IMR-90 (cell line): ENCODE measurements at places on chromosomes 1 and 21.

GRCh38 chr1:158521666-158522058 lies 32.5 kb downstream of the OR6Y1 start:
- DNase-seq: no peak

DNA sequence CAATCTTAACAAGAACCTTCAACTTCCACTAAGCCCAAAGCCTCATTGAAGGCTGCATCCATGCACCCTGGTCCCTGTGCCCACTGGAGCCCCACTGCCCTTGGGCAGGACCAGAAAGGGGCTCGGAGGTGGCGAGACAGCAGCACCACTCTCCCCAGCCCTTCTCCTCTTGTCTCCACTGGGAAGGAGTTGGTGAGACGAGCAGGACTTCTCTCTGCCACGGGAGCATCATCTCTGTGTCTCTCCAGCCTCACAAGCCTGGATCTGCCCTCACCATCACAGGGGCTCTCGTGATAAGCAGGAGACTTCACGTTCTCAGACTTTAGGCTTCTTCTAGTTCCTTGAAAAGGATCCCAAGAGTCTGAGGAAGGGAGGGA lies 7.2 kb upstream of the ETV3L start:
- no peak for DNase-seq

DNA sequence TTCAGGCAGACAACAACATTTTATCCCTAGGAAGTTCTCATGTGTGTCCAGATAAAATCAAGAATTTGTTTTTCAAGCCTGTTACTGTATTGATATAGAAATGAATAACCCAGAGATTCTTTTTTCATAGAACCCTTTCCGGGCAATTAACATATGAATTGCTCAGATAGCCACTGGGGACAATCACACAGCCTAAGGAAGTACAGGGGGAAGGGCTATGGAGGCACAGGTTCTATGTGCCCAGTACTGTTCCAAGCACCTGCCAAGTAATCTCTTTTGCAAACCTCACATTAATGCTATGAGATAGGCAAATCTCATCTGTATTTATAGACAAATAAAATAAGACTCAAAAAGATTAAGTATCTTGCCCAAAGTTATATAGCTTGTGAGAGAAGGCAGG lies 84.9 kb downstream of the NTNG1 start:
- no peak for DNase-seq

- peak; percentile 88 for DNase-seq
These were observed 5.3 kb upstream of the SRP9 start for GRCh38 chr1:225772323-225772768.

DNA sequence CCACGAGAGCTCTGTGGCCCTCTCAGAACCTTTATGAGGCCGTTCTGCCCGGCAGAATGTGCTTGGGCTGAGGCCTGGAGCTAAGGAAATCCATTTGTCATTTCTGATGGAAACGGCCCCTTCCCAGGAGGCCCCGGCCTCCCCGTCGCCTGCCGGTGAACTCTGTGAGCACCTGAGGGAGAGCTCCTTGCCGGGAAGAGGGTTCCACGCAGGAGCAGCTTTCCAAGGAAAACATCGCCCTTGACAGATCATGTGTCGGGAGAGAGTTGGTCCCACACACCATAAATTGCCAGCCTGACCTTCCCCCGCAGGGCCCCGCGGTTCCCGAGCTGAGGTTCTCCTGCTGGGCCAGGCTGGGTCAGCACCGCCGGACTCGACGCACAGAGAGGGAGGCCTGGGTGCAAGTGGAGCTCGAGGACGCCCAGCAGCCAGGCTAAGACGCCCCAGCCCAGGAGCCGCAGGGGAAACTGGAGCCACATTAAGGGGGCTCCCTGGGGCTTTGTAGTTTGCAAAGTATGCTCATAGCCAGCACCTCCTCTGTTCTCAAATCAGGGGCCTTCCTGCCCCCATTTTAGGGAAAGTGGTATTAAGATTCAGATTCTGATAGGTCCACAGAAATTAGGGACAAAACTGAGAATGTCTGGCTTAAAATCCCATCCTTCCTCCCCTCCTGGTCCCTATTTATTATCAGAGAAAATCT lies 239.5 kb downstream of the FOXD2 start:
- DNase-seq: no peak

GRCh38 chr21:37711286-37711829 lies 204.9 kb downstream of the KCNJ6 start:
- no peak for DNase-seq

GRCh38 chr1:42179900-42180329 lies 15.4 kb upstream of the GUCA2A start:
- DNase-seq: peak; percentile 3

GRCh38 chr1:46691997-46692790 lies 20.5 kb downstream of the TEX38 start:
- DNase-seq: peak; percentile 38
